ENCODE measurements at places on chromosomes 2 and 18. TPM values are rescaled to one million over a fixed set of nuclear protein-coding genes. Genes with fewer than 3 reads are reported as not detected.

GRCh38 chr2:145184741-145185651 lies 665.1 kb upstream of the ZEB2 start:
- H3K27me3 ChIP-seq: no peaks in the 10 kb centered on the region
- no peaks in the 10 kb centered on the region for H3K4me1 ChIP-seq
- H3K36me3 ChIP-seq: no peaks in the 10 kb centered on the region
- no peak overlapping the region for H3K27ac ChIP-seq

- H3K27ac ChIP-seq: no peak overlapping the region
- DNase-seq: no peak
- H3K4me3 ChIP-seq: no peak overlapping the region
- no peaks in the 10 kb centered on the region for H3K4me1 ChIP-seq
- H3K27me3 ChIP-seq: no peaks in the 10 kb centered on the region
Observed at GRCh38 chr2:81249152-81249551, 944.6 kb upstream of the LRRTM1 start.

GRCh38 chr2:203583701-203584100 lies 48.6 kb upstream of the RAPH1 start:
- peaks cover 3% of the 10 kb centered on the region for H3K36me3 ChIP-seq
- no peak for DNase-seq
- no peaks in the 10 kb centered on the region for H3K4me1 ChIP-seq
- H3K27me3 ChIP-seq: no peaks in the 10 kb centered on the region
- no peak overlapping the region for H3K27ac ChIP-seq

DNA sequence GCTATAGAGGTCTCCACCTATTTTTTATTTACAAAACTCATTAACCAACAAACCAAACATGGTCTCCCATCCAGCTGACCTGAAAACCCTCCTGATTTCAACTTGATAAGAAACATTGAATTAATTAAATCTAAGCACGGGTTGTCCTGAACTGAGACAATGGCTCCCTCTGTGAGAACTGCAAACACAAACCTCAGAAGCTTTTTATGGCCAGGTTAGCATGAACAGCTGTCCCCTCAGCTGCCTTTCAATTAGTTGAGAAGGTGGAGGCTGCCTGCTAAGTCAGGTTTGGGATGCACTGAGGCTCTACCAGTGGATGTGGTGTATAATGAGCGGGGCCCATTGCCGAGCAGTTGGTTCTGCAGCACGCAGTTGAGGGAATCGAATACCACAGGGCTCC lies 258.5 kb upstream of the DDX18 start:
- no peak overlapping the region for H3K4me3 ChIP-seq
- H3K36me3 ChIP-seq: no peaks in the 10 kb centered on the region
- peaks cover 2% of the 10 kb centered on the region for H3K4me1 ChIP-seq
- no peaks in the 10 kb centered on the region for H3K27me3 ChIP-seq
- no peak for DNase-seq
- H3K27ac ChIP-seq: no peak overlapping the region

DNA sequence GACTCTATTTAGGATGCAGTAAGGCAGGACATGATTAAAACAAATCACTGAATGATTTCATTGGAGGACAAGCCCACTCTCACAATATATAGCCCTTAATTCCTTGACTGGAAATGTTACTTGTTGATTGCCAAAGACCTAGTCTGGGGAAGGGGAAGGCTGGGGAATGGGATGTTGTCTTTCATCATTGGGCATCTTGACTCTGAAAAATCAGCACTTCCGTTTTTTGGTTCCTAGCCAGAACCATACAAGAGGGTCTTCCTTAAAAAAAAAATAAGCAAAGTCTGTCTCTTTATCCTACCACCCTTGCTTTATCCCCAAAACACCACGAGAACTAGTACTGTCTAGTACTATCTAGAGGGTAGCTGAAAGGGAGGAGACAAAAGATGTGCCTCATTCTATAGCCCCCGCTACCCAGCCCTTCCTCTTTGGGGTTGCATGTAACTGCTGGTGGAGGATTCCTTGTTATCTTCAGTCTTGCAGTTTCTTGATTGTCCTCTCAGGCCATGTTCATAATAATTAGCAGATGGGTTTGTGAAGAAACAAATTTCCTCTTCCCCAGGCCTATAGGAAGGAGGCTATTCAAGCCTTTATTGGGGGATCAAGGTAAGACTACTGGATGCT lies 55.8 kb downstream of the NEMP2 start:
- no peak overlapping the region for H3K27ac ChIP-seq
- H3K4me1 ChIP-seq: no peaks in the 10 kb centered on the region
- no peaks in the 10 kb centered on the region for H3K36me3 ChIP-seq
- no peak overlapping the region for H3K4me3 ChIP-seq
- DNase-seq: no peak

DNA sequence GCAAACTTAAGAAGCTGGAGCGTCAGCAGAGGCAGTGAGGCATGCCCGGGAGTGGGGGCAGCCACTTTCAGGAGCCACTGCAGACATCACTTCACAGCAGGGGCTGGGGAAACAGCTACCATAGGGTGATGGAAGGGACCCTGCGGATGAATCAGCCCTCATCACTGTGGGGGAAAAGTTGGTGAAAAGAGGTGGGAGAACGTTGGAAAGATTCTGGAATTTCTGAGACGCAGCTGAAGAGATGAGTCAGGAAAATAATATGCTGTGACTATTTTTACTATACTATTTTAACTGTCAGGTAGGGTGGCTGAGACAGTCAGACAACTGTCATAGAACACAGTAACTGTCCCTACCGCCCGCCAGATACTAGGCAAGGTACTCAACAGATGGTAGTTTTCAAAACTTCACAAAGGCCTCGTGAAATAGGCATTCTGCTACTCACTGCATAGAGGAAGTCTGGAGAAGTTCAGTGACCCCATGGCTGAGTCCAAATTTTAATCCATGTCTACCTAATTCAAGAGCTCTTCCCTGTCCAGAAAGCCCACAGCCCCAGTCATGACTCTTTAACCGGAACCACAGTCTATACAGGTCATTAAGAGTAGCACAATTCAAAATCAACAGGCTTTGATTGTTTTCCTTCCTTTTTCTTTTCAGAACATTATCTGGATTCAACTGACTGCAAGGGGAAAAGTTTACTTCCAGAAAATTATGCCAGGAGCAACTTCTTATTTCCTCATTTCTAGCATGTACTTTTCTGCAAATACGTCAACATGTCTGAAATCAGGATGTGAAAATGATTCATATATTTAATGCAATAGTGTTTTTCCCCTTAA lies 39.3 kb upstream of the EPB41L3 start:
- H3K36me3 ChIP-seq: no peaks in the 10 kb centered on the region
- no peak for DNase-seq

DNA sequence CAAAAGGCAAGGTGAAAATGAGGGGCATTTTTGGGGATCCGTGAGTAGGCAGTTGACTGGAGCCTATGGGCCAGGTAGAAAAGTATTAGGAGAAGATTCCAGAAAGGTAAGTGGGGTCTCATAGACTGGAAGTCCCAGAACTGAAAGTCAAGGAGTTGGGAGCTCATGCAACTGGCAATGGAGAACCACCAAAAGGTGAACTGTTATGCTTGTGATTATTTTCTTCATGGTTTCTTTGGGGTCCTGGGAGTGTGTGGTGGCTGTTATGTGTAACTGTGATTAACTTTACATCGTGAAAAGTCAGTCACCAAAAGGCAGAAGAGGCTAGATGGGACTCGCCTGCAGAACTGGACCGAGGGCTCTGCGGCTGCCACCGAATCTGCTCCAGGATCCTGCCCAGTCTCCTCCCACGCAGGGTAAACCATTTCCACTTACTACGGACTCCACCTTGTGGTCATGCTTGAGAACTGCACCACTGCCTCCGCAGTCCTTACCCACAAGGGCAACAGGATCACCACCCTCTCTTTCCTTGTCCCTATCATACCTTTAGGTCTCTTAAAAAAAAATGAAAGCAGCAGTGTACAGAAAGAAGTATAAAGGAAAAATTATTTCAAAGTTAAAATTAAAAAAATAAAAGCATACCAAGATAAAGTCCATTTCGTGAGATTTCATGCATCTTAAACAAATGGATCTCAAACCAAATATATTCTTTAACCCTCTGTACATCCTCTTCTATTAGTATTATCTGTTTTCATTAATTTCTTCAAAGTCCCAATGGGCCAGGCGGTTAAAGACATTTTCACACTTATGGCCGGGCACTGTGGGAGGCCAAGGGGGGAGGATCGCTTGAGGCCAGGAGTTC lies 15.6 kb upstream of the CEP68 start:
- H3K4me1 ChIP-seq: peaks cover 37% of the 10 kb centered on the region
- peaks cover 12% of the 10 kb centered on the region for H3K36me3 ChIP-seq

GRCh38 chr2:173708806-173709205 lies 256.4 kb downstream of the SP3 start:
- H3K27me3 ChIP-seq: no peaks in the 10 kb centered on the region
- H3K4me1 ChIP-seq: no peaks in the 10 kb centered on the region
- DNase-seq: no peak
- no peak overlapping the region for H3K4me3 ChIP-seq
- H3K27ac ChIP-seq: no peak overlapping the region
- no peaks in the 10 kb centered on the region for H3K36me3 ChIP-seq

- DNase-seq: no peak
- H3K4me3 ChIP-seq: no peak overlapping the region
- H3K4me1 ChIP-seq: no peaks in the 10 kb centered on the region
- no peaks in the 10 kb centered on the region for H3K36me3 ChIP-seq
- H3K27me3 ChIP-seq: no peaks in the 10 kb centered on the region
- H3K27ac ChIP-seq: no peak overlapping the region
Observed at GRCh38 chr18:74377776-74378175, 62.1 kb downstream of the C18orf63 start.

DNA sequence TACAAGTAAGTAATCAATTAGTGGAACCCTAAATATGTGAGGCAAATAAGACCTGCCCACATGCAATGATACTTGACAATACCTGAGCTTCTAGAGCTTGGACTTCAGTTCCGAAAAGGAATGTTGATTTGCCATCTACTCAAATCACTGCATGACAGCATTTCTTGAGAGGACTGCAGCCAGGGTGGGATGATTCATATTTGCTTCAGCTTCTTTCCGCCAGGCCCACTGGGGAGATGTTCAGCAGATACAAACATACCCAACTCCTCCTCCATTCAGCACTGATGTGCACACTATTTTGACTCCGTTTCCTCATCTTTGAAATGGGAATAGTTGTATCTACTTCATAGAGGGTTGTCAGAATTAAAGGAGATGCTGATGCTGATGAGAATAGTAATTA lies 28.8 kb upstream of the TMEM177 start:
- no peak overlapping the region for H3K4me3 ChIP-seq
- no peaks in the 10 kb centered on the region for H3K36me3 ChIP-seq
- no peak for DNase-seq

DNA sequence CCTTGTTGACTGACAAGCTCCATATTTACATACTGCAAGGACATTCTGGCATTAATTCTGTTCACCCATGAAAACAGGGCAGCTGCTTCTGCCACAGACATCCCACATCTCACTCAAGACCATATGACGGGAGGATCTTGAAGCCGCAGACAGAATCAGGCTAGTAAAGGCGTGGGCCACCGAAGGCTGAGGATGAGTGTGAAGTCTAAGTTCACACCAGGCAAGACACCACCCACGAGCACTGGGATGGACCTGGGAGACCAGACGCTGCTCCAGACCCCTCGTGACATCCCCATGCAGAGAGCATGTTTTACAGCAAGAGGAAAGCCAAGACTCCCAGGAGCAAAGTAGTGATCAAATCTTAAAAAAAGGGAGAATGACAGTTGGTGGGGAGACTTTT lies 3.2 kb downstream of the FHL2 start:
- no peak overlapping the region for H3K27ac ChIP-seq
- no peak for DNase-seq
- no peak overlapping the region for H3K4me3 ChIP-seq
- no peaks in the 10 kb centered on the region for H3K36me3 ChIP-seq
- H3K27me3 ChIP-seq: peaks cover 5% of the 10 kb centered on the region

GRCh38 chr18:32831781-32832180 lies 59.0 kb upstream of the KLHL14 start:
- no peaks in the 10 kb centered on the region for H3K36me3 ChIP-seq
- DNase-seq: no peak
- no peaks in the 10 kb centered on the region for H3K4me1 ChIP-seq
- H3K27me3 ChIP-seq: no peaks in the 10 kb centered on the region
- H3K27ac ChIP-seq: no peak overlapping the region

- peaks cover 20% of the 10 kb centered on the region for H3K27me3 ChIP-seq
- peaks cover 31% of the 10 kb centered on the region for H3K36me3 ChIP-seq
Observed at GRCh38 chr2:237982039-237982725, 15.4 kb downstream of the UBE2F start.

DNA sequence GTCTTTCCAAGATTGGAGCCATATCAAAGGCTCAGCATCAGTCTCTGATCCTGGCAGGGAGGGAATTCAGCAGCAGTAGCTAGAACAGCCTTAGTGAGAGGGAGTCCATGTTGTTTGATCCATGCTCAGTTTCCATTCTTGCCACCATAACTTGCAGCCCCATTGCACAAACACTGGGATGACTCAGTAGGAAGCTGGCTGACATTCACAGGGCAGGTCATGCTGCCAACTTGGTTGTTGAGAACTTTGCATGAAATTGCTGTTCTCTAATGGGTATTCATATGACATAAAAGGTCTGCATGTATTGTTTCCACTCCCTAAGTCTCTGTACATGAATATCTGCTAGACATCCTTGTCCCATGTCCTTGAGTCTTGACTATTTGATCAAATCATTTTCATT lies 29.9 kb upstream of the STAT4 start:
- no peaks in the 10 kb centered on the region for H3K4me1 ChIP-seq
- peaks cover under 1% of the 10 kb centered on the region for H3K27me3 ChIP-seq
- no peak for DNase-seq
- no peaks in the 10 kb centered on the region for H3K36me3 ChIP-seq
- H3K4me3 ChIP-seq: no peak overlapping the region

DNA sequence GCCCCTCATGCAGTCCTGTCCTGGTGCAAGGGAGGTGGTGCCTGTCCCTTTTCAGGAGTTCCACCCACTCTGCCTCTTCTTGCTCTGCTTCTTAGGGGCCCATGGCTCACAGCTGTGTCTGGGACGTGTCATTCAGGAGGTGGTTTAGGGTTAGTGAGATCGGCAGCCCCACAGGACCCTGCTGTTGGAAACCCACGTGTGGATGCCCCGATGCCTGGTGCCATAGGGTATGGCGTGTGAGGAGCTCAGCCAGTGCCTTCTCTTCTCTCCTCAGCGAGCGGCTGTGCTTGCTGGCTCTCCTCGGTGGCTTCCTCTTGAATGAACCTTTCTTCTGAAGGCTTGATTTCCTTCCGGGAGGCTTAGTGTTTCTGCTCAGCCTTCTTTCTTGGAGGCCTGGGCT lies 55.2 kb downstream of the LDLRAD4 start:
- no peak overlapping the region for H3K27ac ChIP-seq
- H3K4me3 ChIP-seq: no peak overlapping the region
- H3K4me1 ChIP-seq: peaks cover 38% of the 10 kb centered on the region
- no peak for DNase-seq
- H3K36me3 ChIP-seq: peaks cover 8% of the 10 kb centered on the region

GRCh38 chr2:101771910-101772321 lies 74.4 kb downstream of the MAP4K4 start:
- H3K27ac ChIP-seq: peak overlapping the region; percentile 98
- H3K27me3 ChIP-seq: no peaks in the 10 kb centered on the region
- no peak for DNase-seq
- H3K36me3 ChIP-seq: peaks cover 4% of the 10 kb centered on the region

RTP5 gene
- not detected for total RNA-seq

RFX8 gene
- total RNA-seq: 5.0 TPM

TLX2 gene
- total RNA-seq: not detected

LTBP1 gene
- total RNA-seq: 327 TPM

UCN gene
- total RNA-seq: 1.5 TPM

AKAIN1 gene
- not detected for total RNA-seq

ABHD1 gene
- 0.31 TPM for total RNA-seq

PAX8 gene
- total RNA-seq: 2.1 TPM

ATF2 gene
- total RNA-seq: 63.3 TPM
